ENCODE measurements at places on chromosomes 11 and 22.
A peak's percentile ranks its signal among the peaks of the same experiment; 100 is the strongest.

- peak; percentile 83 for DNase-seq
These were observed 33.0 kb downstream of the LRRC10B start for GRCh38 chr11:61541598-61541997.

GRCh38 chr11:47067401-47067800 is 109.3 kb downstream of the ARFGAP2 start:
- peak; percentile 64 for DNase-seq

- DNase-seq = no peak
These were observed 2.5 kb upstream of the NCAM1 start for GRCh38 chr11:112958670-112959069.

DNA sequence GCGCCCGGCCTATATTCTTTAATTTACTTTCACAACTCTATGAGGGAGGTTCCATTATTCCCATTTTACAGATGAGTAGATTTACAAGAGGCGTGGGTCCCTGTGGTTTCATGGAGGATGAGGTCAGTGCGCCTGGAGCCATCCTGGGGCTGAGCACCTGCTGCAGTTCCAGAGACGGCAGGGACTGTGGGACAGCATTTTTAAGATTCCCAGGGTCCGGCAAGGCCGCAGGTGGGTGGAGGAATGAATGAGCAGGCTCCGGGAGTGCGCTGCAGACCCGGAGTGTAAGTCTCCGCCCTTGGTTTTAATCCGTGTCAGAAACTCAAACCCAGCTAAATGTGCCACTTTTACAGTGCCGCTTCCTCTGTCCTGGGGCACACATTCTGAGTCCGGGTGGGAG is 4.1 kb upstream of the CHRM1 start:
- peak; percentile 88 for DNase-seq

DNA sequence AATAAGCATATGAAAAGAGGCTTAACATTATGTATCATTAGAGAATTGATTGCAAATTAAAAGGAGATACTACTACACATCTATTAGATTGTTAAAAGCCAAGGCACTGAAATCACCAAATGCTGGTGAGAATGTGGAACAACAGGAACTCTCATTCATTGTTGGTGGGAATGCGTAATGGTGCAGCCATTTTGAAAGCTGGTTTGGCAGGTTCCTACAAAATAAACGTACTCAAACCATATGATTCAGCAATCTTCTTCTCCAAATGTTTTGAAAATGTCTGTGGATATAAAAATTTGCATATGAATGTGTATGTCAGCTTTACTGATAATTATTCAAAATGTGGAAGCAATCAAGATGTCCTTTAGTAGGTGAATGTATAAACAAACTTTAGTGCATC is 176.4 kb upstream of the PLET1 start:
- DNase-seq = no peak

DNA sequence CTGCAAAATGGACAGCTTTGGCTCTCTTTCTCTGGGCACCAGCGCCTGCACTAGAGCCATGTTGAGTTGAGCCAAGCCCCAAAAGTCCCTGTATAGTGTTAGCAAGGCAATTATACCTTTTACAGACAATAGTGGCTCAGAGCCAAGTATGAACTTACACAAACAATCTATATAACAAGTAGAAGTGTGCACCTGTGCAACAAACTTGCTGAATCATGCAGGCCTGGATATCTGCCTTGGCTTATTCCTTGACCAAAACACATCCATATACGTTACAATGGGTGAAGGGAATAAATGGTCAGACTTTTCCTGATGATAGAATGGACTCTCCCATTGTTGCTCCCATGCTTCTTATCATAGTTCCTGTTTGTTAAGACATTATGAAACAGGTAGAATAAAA is 3.8 kb upstream of the OR52I2 start:
- no peak for DNase-seq

DNA sequence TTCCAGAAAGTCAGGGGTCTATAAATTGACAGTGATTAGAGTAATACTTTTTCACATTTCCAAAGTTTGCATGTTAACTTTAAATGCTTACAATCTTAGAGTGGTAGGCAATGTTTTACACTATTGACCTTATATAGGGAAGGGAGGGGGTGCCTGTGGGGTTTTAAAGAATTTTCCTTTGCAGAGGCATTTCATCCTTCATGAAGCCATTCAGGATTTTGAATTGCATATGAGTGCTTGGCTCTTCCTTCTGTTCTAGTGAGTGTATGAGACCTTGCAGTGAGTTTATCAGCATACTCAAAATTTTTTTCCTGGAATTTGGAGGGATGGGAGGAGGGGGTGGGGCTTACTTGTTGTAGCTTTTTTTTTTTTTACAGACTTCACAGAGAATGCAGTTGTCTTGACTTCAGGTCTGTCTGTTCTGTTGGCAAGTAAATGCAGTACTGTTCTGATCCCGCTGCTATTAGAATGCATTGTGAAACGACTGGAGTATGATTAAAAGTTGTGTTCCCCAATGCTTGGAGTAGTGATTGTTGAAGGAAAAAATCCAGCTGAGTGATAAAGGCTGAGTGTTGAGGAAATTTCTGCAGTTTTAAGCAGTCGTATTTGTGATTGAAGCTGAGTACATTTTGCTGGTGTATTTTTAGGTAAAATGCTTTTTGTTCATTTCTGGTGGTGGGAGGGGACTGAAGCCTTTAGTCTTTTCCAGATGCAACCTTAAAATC is 5.3 kb downstream of the MALAT1 start:
- DNase-seq = peak; percentile 40

GRCh38 chr11:79600711-79601110 is 159.9 kb upstream of the TENM4 start:
- peak; percentile 68 for DNase-seq

GRCh38 chr11:61847914-61848581 is 19.9 kb downstream of the FADS2 start:
- no peak for DNase-seq

GRCh38 chr11:11789735-11790369 is 51.9 kb upstream of the USP47 start:
- DNase-seq = peak; percentile 54

DNA sequence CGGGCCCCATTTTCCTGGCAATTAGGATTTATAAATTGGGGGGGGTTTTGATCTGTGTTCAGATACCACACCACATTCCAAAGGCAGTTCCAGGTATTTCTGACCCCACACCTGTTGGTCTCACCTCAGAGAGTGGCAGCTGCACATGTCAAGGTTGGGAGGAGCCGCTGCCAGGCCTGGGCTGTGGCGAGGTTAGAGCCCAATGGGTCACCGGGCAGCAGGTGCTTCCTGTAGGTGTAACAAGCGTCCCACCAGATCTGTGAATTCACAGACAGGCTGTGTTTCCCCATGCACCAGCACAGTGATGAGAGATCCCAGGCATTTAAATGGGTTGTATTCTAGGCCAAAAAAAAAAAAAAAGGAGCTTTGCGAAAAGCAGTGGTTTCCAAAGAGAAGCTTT is 58.6 kb downstream of the CABIN1 start:
- no peak for DNase-seq

DNA sequence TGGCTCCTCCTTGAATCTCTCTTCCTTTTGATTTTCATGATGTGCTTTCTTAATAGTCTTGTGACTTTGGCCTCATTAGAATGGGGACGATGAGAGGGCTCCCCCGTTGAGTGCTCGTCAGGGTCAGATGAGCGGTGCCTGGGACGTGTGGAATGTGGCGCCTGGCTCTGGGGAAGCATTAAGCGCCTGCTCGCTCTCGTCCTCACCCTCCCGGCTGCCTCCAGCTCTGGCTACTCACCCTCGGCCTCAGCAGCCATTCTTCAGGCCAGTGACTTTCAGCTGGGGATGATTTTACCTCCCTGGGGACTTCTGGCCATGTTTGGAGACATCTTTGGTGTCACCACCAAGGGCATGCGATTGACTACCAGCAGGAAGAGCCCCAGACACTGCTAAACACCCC is 69.7 kb downstream of the RPS6KA4 start:
- DNase-seq = peak; percentile 85

DNA sequence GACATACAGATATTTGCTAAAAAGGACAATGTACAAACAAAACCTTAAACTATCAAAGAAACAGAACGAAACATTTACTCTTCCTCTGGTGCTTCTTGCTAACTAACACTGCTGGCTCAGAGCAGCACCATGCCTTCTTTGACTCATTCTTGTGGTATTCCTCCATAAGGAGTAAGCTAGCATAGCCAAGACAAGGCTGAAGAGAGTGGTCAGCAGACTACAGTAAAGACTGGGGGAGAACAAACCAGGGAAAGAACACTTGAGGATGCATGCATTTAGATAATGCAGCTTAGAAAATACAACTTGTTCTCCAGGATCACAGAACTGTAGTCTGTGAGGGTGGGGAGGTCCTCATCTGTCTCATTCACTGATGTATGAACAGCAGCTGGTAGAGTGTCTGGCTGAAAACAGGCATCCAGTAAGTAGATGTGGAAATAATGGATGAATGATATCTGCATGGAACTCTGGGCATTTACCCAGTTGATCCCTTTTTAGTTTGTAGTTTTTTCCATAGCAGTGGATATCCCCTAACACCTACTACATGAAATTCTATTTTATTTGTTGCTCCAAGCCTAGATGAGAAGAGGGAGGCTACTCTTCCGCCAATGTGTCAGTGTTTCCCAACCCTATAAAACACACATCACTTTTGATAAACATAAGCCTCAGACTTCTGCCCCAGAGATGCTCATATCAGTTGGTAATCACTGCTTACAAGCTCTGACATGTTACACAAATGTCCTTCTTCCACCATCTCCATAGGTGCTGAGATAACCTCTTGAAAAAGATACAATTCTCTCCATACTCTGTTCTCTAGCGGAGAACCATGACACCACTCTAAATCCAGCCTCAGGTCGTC is 7.3 kb downstream of the SNX19 start:
- no peak for DNase-seq

- no peak for DNase-seq
These were observed 30.5 kb upstream of the FNBP4 start for GRCh38 chr11:47797633-47798032.

DNA sequence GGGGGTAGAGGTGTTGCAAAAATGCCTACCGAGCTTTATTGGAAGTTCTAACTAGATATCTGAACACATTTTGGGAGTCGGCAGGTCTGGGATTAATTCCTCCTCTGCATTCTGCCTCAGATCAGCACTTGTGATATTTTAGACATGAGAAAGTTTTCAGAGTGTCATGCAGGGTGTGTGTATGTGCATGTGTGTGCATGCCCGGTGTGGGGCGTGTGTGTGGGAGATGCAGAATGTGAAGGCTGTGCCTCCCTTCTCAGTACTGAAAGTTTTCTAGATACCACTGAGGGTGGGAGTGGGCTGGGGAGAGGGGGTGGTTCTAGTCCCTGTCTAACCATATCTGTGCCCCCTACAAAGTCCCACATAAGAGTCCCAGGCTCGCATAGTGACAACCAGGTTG is 180.0 kb upstream of the NTM start:
- DNase-seq = no peak

DNA sequence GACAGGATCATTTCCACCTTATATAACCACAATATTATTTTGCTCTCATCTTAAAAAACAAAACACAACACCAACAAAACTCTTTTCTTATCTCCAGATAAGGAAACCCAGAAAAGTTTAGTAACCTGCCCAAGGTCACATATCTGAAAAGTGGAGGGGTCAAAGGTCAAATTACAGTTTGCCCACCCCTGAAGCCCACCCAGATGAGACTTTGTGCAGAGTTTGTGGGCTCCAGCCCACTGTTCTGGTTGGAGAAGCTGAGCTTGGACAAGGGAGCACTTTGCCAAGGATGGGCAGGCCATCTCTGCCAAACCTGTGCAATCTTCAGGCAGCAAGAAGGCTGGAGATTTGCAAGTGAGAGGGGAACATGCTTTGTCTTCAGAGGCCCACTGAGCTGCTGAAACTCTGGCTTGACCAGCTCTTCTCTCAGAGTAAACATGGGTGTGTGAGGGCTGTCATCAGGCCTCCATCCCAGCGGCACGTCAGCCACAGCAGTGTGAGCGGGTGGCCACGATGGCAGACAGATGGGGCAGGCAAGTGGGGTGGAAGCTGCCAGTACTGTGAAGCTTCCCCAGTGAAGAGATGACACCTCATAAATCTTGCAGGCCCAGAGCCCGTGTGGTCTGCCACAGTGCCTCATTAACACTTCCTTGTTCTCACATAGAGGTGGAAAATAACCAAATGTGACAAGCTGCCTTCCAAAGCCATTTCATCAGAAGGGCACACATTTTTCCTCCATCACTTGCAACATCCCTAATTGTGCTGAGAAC is 111.8 kb downstream of the CCDC81 start:
- DNase-seq = no peak

DNA sequence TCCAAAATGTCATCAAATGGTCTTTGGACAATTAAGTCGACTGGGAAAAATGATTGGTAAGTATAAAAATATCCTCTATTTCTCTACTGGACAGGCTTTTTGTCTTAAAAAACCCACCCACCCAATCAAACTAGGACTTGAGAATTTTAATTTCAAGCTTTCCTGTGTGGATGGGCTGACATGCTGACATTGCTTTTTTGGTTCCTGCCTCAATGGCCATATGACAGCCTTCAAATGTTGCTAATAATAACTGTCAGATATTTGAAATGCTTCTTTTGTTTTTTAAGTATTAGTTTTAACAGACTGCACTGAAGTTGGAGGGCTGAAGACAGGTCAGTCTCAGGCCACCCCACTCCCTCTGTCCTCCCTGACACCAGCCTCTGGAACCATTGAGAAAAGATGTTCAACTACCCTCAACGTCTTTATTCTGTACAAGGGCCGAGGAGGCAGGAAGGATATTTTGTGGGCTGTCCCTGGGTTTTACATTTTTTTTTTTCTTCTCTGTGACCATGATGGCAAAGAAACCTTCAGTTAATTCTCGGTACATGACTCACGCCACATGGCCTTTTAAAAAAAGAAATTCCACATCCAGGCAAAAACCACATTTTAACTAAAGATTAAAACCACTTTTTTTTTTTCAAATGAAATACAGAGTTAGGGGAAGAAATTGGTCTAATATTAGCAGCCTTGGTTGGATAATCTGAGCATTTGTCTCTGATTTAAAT is 130.4 kb downstream of the SLC1A2 start:
- DNase-seq = no peak

DNA sequence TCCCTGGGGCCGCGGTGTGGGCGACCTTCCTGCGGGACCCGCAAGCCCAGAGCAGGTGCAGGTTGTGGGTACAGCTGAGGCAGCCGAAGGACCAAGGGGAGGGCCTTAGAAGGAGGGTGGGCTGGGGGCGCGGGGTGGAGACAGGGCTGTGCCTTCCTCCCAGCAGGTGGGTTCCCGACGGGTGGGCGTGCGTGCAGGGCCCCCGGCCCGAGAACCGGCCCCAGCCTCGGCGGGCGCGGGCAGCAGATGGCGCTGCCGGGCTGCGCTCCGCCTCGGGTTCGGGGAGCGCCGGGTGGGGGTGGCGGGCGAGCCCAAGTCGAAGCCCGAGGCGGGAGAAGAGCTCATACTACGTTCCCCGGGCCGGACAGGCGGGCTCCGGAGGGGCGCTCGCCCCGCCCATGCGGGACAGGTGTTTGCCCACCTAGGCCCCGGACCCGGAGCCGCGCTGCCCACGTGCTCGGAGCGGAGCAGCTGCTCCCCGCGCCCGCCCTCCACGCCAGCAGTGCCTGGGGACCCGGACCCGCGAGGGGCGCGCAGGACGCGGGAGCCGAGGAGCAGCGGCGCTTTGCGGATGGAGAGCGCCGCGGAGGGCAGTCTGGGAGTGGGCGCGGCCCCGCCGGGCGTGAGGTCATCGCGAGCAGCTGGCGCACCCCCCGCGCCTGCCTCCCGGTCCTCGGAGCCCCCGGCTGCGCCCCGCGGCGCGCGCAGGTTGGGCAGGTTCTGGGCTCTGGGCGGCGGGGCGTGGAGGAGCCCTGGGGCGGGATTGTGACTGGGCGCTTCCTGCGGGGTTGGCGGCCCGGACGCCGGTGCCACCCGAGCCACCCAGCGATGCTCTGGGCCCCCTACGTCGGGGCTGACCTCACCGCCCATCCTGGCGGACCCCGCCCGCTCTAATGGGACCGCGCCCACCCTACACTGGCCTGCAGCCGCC is 25.3 kb downstream of the DUSP8 start:
- peak; percentile 88 for DNase-seq

All from endodermal cell (in vitro differentiated cells).